A549 treated with ZK216348 at 1 μM for 4 hours (cell line): ENCODE measurements at places on chromosomes 3 and 15. TPM values are rescaled to one million over a fixed set of nuclear protein-coding genes. Genes with fewer than 3 reads are reported as not detected.

PLA2G4F gene
- not detected in 5 replicates for total RNA-seq

ZNF501 gene
- not detected in 5 replicates for total RNA-seq

PPP2R3A gene
- total RNA-seq, result 2.0 to 3.6 TPM (median 2.0 TPM) in 5 replicates

TTC21A gene
- 1.2 to 2.9 TPM (median 2.1 TPM) in 5 replicates for total RNA-seq

RETNLB gene
- total RNA-seq, result not detected in 5 replicates

SRPRB gene
- 55.7 to 62.9 TPM (median 59.0 TPM) in 5 replicates for total RNA-seq

CHRM5 gene
- total RNA-seq, result 0.07 TPM in 1 of 5 replicates, not detected in the others

HCLS1 gene
- total RNA-seq, result 0.11 to 0.19 TPM (median 0.18 TPM) in 3 of 5 replicates, not detected in the others

TGM4 gene
- 0.08 to 0.12 TPM in 2 of 5 replicates, not detected in the others for total RNA-seq

C15orf39 gene
- total RNA-seq, result 19.8 to 32.8 TPM (median 32.5 TPM) in 5 replicates

CPNE9 gene
- total RNA-seq, result 0.14 to 0.30 TPM (median 0.21 TPM) in 3 of 5 replicates, not detected in the others

CA12 gene
- 141 to 185 TPM (median 171 TPM) in 5 replicates for total RNA-seq

EBLN2 gene
- total RNA-seq, result 0.23 to 0.56 TPM (median 0.42 TPM) in 5 replicates

CCR3 gene
- total RNA-seq, result not detected in 5 replicates

IGSF11 gene
- 2.7 to 6.4 TPM (median 4.9 TPM) in 5 replicates for total RNA-seq

ARGFX gene
- total RNA-seq, result not detected in 5 replicates

PIGZ gene
- total RNA-seq, result 1.0 to 1.7 TPM (median 1.4 TPM) in 5 replicates

SERPINI1 gene
- 2.1 to 3.5 TPM (median 3.1 TPM) in 5 replicates for total RNA-seq

TMEM207 gene
- total RNA-seq, result not detected in 5 replicates

GOLGA6D gene
- 0.07 TPM in 1 of 5 replicates, not detected in the others for total RNA-seq

PDE12 gene
- total RNA-seq, result 12.9 to 17.6 TPM (median 13.9 TPM) in 5 replicates

ST3GAL6 gene
- 0.59 to 1.9 TPM (median 1.2 TPM) in 5 replicates for total RNA-seq

DGKG gene
- total RNA-seq, result 7.6 to 16.1 TPM (median 9.5 TPM) in 5 replicates
